ENCODE measurements at places on chromosomes 16 and 17.

- no peak for DNase-seq
These were observed 1.0 kb downstream of the FLOT2 start for GRCh38 chr17:28896491-28896883.

GRCh38 chr16:83963277-83964119, 4.5 kb upstream of the NECAB2 start:
- no peak for DNase-seq

GRCh38 chr16:81657224-81657623, 121.9 kb upstream of the PLCG2 start:
- no peak for DNase-seq

DNA sequence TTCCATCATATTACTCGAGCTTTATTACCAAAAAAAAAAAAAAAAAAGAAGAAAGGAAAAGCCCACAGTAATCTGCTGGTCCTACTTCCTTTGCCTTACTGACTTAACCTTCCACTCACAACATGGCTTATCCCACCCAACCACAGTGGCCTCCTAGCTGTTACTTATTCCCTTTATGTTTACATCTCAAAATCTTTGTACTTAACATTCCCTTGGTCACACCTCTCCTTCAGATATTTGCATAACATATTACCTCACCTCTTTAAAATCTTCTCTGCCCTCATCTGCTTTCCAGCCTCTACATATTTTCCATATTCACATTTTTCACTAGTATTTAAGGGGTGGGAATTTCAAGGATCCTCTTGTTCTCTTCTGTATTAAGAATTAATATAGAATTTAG, 327.0 kb upstream of the TBX2 start:
- DNase-seq, result no peak

- peak; percentile 53 for DNase-seq
These were observed 348.3 kb downstream of the CPPED1 start for GRCh38 chr16:12455287-12455798.

- DNase-seq, result no peak
These were observed 112.0 kb upstream of the METRNL start for GRCh38 chr17:82967268-82968032.

- DNase-seq, result no peak
These were observed 34.8 kb downstream of the CYB5D2 start for GRCh38 chr17:4177806-4178205.

DNA sequence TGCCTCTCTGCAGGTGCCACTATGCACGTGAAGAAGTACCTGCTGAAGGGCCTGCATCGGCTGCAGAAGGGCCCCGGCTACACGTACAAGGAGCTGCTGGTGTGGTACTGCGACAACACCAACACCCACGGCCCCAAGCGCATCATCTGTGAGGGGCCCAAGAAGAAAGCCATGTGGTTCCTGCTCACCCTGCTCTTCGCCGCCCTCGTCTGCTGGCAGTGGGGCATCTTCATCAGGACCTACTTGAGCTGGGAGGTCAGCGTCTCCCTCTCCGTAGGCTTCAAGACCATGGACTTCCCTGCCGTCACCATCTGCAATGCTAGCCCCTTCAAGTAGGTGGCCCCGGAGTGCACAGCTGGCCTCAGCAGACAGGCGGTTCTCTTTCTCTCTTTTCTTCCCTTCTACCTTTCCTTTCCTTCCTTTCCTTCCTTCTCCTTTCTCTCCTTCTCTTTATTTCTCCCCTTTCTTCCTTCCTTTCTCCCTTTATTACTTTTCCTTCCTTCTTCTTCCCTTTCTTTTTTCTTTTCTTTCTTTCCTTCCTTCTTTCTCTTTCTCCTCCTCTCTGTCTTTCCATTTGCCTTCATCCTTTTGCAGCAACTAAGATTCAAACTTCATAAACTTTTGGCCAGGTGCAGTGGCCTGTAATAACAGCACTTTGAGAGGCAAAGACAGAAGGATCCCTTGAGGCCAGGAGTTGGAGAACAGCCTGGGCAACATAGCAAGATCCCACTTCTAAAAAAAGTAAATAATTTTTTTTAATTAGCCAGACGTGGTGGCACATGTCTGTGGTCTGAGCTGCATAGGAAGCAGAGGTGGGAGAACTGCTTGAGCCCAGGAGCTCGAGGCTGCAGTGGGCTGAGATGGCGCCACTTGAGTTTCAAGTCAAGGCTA, 46.7 kb downstream of the SCNN1B start:
- no peak for DNase-seq

DNA sequence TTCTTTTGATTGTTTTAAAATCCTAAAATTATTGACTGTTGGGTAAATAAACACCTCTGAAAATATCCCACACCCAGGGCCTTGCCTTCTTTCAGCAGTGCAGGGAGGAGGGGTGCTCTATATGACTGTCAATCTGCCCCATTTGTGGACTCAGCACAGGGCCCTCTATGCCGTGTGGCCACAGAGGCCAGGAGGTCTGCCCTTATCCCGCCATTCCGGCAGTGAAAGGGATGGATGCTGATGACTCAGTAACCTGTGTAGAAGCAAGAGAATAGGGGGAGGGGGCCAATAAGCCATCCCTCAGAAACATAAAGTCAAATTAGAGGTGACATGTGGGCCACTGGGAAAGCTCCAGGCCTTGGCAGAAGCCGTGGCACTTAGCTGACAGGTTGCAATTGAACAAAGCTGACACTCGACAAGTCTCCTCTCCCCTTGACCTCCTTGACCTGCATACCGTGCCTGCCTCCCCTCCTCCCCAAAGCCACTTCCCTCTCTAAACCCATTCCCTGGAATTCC, 281.4 kb upstream of the DYNLRB2 start:
- no peak for DNase-seq
